Stimulated activated CD8-positive, alpha-beta memory T cell treated with anti-CD3 and anti-CD28 coated beads, Interleukin-2, amount 100 ng/mL, for 1 hour (primary cell): ENCODE measurements at places on chromosomes 4 and X.

DNA sequence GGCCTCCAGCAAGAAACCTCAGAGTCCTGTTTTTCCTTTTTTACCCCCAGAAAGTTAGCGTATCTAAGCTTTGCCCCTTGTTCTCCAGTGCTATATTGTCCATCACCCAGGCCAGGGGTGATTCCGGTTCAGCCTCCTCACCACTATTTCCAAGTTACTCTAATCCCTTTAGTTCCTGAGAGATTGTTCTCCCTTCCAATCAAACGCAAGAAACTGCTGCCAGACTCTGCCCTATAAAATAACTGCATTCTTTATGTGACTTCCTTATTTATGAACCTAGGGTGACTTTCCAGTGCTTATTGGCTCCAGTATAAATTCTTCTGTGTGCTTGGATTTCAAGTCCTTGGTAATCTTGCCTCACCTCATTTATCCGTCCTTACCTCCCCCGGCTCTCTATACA lies 65.7 kb downstream of the CLCN5 start:
- DNase-seq, result no peak

DNA sequence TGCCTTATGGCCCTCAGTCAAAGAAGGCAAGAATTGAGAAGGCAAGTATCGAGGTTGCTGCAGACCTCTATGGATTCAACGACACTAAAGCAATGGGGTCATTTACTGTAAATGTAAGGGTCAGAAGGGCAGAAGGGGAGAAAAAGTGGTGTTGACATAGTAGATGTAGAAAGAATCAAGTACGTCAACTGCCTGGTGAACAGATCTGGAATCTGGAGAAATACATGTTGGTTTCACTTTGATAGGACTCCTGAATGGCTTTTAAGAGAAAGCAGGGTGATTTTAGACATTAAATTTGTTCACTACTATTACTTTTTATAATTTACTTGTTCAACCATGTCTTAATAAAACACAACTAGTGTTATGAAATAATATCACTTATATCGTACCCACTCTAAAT lies 81.3 kb upstream of the FSTL5 start:
- DNase-seq, result no peak

DNA sequence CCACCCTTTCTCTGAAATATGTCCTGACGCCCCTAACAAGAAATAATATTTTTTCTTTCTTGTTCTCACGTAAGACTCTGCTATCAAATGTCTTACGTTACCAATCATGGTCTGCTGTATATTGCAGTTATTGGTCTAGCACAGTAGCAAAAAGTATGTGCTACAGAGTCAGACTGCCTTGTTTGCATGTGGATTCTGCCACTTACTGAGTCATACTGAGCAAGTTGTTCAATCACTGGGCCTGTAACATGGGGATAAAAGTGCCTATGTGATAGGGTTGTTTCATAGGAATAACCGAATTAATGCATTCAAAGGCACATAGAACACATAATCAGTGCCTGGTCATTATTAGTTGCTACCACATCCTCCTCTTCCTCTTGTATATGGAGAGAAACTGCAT lies 14.1 kb downstream of the RPGR start:
- DNase-seq, result no peak

DNA sequence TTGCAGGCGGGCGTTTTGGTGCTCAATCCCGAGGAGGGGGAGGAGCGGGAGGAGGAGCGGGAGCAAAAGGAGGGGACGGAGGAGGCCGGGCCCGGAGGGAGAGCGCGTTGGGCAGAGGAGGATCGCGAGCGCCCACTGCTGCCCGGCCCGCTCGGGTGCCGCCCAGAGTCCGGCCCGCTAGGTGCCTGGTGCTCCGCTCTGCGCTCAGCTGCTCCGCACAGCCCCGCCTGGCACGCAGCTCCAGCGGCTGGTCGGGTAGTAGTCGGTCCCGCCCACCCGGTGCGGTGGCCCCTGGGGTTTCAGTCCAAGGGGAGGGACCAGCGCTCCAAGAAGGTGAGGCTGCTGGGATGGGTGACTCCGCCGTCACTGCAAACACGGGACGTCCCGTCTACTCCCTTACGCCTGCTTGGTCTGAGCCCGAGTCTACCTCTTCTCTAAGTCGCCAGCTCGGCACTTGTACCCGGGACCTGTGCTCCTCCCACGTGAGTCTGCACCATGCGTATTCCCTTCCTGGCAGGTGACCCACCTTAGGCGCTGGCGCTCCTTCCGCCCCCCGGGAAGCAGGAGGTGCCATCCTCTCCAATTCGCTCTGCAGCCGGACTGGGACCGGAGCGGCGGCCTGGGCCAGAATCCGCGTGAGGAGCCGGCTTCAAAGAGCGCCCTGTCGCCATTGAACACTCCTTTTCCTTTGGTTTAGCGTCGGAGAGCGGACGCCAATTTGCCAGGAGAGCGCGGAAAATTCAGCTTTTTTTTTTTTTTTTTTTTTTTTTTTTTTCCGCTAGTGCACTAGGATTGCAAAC lies 405 bp upstream of the HS3ST1 start:
- no peak for DNase-seq

DNA sequence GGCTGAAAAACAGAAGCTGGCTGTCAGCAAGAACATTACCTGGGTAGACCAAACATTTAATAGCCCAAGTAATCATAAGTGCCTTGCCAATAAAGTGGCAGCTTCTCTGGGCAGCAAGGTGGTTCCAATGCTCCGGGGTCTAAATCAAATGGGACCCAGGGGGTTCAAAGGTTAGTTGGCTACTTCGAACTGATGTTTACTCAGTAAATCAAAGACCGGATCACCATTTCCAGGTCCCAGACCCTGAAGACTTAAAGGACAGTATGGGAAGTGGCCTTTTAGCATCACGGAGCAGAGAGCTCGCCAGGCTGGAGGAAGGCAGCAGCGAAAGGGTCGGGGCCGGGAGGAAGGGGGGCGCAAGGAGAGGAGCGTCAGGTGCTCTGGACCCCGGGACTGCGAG lies 1.0 kb downstream of the SH3KBP1 start:
- no peak for DNase-seq

GRCh38 chr4:101604976-101605375 lies 185.6 kb upstream of the BANK1 start:
- no peak for DNase-seq

- DNase-seq, result no peak
Measured at GRCh38 chr4:20391198-20391597, 139.5 kb downstream of the SLIT2 start.

GRCh38 chr4:73222466-73223257 lies 35.9 kb downstream of the ANKRD17 start:
- peak; percentile 8 for DNase-seq

GRCh38 chr4:60930866-60931265 lies 269.3 kb upstream of the ADGRL3 start:
- DNase-seq, result no peak

DNA sequence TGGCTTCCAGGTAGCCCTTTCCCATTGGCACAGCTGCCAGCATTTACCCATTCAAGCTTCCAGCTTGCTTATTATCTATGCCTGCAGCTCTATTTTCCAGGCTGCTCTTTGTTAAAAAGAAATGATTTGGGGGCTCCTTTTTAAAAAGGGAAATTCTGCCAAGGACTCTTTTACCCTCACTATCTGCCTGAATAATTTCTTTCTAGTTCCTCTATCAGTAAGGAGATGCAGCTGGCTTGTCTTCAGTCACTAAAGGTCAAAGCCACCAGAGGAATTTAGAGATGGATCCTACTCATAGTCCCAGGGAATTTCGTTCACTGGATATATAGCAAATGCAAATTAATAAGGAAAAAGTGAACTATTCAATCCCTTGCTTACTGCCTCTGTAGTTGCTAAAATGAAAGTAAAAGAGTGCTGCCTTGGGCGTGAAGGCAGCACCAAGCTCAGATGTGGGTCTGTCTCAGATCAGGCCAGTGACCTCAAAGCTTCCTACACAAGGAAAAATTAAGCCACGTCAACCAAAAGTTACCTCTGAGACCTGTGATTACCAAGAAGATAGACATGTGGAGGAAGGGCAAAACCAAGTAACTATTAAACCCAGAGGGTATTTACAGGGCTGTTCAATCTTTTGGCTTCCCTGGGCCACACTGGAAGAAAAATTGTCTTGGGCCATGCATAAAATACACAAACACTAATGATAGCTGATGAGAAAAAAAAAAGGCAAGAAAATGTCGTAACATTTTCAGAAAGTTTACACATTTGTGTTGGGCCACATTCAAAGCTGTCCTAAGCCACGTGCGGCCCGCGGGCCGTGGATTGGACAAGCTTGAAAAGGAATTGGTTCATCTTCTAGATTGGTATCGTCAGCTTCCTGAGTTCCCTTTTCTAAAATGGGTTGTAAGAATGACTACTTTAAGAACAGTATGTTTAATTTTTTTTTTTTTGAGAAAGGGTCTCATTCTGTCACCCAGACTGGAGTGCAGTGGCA lies 5.3 kb downstream of the ARSF start:
- DNase-seq, result no peak

- DNase-seq, result no peak
Measured at GRCh38 chr4:172985552-172985951, 183.1 kb upstream of the GALNT7 start.

DNA sequence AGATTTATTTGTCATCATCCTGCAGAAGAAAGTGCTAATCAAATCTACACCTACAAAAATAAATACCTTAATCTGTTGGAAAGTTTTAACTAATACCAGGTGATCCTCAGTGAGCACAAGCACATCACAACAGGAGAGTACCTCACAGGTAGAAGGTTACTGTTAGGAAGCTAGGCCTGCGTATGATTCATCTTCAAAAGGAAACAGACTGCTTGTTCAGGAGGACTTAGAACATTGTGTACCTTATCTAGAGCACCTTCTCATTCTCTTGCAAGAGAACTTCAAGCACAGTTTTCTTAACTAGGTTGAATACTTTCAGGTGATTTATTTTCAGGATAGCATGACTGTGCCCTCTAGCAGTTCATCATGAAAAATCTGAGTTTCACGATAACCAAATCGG lies 54.2 kb downstream of the MND1 start:
- no peak for DNase-seq

DNA sequence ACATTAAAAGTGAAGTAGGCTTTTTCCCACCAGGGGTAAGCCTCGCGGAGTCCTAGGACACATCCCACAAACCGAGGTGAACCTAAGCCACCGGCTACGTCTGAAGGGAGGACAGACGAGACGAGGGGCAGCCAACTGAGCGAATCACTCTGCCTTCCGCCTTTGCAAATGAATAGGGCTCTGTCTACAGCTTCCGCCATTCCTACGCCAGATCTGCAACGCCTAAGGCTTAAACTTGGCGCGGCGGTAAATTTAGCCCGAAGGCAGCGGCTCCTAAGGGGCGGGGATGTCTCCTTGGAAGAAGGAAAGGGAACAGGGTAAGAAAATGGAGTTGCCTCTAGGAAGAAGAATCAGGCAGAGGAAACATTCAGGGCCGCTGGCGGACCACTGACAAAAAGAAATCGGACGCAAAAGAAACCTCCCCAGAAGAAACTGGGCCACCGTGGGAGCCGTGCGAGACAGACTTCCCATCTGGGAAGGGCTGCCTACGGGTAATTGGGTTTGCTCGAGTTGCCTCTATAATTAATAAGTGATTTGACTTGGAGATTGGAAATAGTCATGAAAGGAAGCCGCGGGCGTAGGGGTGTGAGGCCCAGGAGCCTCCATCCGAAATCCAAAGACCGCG lies 90.5 kb downstream of the BCOR start:
- no peak for DNase-seq

DNA sequence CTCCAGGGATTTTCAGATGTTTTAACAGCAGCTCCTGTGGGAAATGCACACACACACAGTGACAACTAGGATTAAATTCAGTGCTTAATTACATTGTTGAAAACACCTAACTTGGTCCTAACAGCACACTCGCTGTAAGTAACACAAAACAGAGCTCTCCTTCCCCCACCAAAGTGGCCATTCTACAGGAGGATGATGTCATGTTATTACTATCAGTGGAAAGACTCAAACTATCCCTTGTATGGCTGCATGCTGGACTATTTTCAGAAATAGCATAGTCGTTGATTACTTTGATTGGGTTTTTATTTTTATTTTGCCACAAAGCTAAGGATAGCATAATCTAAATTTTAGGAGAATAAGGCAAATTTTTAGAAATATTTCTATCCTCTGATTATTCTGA lies 406.3 kb downstream of the SPRY1 start:
- DNase-seq, result no peak

DNA sequence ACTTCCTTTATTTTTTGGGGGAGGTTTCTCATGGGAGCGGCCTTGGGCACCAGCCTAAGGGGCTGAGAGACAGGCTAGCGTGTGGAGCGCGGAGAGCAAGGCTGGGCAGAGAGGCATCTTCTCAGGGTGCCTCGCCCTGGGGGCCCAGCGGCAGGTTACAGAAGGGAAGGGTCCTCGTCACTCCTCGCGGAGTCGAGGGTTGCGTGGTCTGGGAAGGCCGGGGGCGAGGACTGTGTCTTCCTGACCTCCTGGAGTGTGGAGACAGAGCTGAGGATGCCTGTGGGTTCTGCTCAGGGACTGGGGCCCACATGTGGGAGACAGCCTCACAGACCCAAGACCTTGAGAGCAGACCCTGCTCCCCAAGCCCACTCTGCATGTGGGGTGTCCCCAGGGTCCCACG lies 79.6 kb upstream of the LRPAP1 start:
- no peak for DNase-seq

GRCh38 chrX:41666251-41666650 lies 22.5 kb upstream of the GPR34 start:
- no peak for DNase-seq

DNA sequence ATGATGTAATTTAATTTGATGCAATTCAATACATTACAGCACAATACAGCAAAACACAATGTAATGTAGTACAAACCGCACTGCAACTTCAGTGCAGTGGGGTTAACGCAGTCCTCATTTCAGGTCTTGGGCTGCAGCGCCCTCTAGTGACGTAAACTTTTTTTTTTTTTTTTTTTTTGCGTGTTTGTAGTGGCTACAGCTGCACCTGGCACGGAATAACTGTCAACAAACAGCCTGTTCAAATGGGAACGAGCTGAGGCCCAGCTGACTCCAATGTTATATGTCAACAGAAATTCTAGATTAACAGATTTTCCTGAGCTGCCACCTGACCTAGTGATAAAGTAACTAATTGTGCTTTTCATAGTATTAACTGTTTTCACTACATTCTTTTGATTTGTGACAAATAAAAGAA lies 33.5 kb upstream of the RASSF6 start:
- no peak for DNase-seq

DNA sequence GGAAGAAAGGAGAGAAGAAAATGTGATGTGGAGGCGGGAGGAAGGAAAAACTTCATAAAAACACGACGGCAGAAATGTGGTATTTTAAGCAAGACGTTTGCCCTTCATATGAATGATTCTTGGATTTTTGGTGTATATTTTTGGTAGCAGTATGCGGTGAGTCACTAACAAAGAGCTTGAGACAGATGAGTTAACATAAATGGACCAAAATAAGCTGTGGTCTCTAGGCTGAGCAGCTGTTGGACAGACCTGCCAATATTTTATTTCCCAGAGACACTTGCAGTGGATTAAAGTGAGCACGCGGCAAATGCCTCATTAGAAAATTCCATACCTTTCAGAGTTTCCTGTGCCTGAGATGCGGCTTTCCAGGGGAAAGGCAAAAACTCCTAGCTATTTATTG lies 43.1 kb upstream of the RPS6KA3 start:
- DNase-seq, result no peak

DNA sequence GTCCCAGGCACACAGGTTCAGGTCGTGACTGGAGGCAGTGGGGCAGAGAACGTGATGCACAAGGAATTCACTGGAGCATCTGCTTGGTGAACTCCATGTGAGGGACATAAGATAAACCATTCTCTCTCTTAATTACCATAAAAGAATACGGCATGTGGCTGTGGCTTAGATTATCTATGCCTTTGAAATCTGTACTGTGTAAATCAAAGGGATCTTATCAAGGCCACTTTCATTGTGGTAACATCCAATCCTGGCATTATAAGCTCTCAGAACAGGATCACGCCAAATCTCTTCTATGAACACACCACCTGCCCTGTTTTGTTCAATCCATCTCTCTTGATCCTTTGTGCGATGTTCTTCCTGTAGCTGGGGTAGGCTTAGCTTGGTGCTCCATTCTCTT lies 192.3 kb downstream of the SPATA18 start:
- no peak for DNase-seq
